RWPE2 (cell line): ENCODE measurements at places on chromosomes 7 and 10.

- no peaks in the 10 kb centered on the region for H3K27me3 ChIP-seq
- no peak overlapping the region for H3K27ac ChIP-seq
- H3K4me1 ChIP-seq = no peaks in the 10 kb centered on the region
- H3K36me3 ChIP-seq = no peaks in the 10 kb centered on the region
- H3K4me3 ChIP-seq = no peak overlapping the region
- DNase-seq = no peak
These were observed 872.2 kb upstream of the AUTS2 start for GRCh38 chr7:68725843-68726785.

DNA sequence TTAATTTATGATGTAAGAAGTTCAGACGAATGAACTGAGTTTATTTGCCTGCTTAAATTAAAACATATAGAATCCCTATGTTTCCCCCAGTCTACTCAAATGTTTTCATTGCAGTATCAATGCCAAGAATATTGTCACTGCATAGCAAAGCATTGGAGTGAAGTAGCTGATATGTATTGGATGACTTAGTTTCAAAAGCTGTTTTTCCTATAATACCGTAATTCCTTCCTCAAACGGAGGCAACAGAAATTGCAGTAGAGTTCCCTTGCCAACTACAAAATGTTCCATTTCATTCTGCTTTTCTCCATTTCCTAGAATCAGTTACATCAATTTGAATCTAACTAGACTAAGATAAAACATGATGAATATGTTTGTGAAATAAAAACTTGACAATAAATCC is 174.1 kb downstream of the CNTNAP2 start:
- no peaks in the 10 kb centered on the region for H3K36me3 ChIP-seq
- no peak overlapping the region for H3K4me3 ChIP-seq

- peaks cover 18% of the 10 kb centered on the region for H3K4me1 ChIP-seq
- H3K4me3 ChIP-seq = no peak overlapping the region
- no peak overlapping the region for H3K27ac ChIP-seq
- no peaks in the 10 kb centered on the region for H3K36me3 ChIP-seq
- no peak for DNase-seq
These were observed 126.7 kb upstream of the C1QL3 start for GRCh38 chr10:16648366-16648765.

DNA sequence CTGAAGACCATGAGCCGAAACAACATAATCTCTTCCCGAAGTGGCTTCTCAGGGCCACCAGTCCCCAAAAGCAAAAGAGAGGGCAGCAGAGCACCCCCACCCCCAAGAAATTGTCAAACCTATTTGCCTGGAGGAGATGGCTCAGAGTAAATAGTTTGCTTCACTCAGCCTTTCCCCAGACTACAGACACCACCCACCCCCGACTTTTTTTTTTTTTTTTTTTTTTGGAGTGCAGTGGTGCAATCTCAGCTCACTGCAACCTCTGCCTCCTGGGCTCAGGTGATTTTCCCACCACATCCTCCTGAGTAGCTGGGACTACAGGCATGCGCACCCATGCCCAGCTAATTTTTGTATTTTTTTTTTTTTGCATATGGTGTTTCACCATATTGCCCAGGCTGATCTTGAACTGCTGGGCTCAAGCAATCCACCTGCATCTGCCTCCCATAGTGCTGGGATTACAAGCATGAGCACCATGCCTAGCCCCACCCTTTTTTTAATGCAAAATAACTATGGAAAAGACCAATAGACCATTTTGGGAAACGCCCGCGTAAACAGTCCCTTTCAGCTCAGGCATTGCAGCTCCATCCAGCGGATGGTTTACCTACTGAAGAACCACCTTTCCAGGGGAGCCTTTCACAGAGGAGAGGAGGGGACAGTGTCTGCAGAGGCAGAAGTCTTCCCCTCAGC is 9.7 kb downstream of the ZMIZ1 start:
- no peaks in the 10 kb centered on the region for H3K36me3 ChIP-seq
- no peak overlapping the region for H3K4me3 ChIP-seq
- no peak for DNase-seq
- peaks cover 50% of the 10 kb centered on the region for H3K4me1 ChIP-seq

DNA sequence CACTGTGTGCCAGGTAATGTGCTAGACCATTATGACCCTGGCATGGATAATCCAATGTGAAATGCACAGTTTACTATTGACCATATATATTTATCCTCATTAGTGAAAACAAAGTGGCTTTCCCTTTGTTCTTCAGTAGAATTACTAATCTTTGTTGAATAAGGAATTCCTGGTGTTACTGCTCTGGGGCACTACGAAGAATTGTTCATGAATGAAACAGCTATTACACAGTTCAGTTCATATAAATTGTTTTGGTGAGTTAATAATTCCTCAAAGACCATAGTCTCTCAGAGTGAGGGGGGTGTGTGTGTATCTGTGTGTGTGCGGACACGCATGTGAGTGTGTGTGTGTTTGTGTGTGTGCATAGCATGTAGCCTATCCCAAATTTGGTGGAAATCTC is 668.0 kb upstream of the MBL2 start:
- DNase-seq = no peak
- no peaks in the 10 kb centered on the region for H3K36me3 ChIP-seq
- no peaks in the 10 kb centered on the region for H3K4me1 ChIP-seq
- H3K27me3 ChIP-seq = no peaks in the 10 kb centered on the region

GRCh38 chr7:35365523-35365922 is 111.6 kb upstream of the TBX20 start:
- no peaks in the 10 kb centered on the region for H3K4me1 ChIP-seq
- H3K27ac ChIP-seq = no peak overlapping the region
- no peak overlapping the region for H3K4me3 ChIP-seq
- DNase-seq = no peak
- H3K36me3 ChIP-seq = no peaks in the 10 kb centered on the region
- no peaks in the 10 kb centered on the region for H3K27me3 ChIP-seq
